ENCODE measurements at places on chromosomes 2 and 18.

DNA sequence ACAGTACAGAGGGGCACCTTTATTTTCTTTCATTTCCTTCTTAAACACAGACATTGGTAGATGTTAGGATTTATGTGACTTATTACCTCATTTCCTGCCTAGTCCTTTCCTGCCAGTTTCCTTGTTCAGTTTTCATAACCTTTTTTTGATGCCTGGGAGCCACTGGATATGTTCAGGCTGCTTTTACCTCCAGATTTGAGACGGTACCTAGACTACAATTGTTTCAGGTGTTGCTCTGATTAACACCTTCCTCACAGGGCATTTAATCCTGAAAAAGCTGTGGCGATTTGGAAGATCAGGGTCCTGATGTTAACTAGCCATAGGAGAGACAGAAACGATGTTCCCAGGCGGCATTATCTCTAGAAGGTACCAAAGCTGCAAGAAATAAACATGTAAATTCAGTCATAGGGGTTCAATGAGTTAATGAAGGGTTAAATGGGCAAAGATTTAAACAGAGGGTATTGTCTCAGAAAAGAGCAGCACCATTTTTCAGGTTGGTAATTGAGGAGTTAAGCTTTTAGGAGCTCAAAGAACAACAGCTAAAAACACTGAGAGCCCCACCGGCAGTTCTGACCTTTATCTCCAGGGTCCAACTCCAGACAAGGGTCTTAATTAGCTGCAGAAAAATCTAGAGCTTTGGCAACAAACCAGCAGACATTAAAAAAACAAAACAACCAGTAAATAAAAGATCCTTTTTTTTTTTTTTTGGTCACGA, 93.3 kb downstream of the HRH4 start:
- DNase-seq, result no peak

DNA sequence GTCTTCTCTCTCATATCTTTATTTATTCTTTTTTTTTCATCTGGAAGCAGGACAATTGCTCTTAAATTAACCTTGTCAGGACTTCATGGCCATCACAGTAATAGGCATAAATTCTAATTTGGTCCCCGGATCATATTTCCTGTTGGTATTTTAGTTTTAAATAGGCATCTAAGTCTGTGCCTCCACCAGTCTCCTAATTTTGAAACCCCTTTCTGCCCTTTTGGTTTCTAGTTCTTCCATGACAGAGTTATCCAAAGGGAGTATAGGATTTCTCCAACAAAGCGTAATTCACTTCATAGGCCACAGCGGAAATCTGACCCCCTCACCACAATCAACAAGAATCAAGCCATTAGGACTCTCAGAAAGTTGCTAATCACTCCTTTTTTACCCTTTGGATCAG, 3.8 kb downstream of the EPHA4 start:
- no peak for DNase-seq

- no peak for DNase-seq
These were observed 45.4 kb downstream of the EML6 start for GRCh38 chr2:54768772-54769428.

- DNase-seq, result no peak
These were observed at the start of gene ASIC4 for GRCh38 chr2:219514196-219514761. Gene ASIC4 (plus strand): TSS chr2:219514482. CDS start chr2:219514725, 243 bp downstream.

GRCh38 chr2:216312441-216312840, 59.8 kb downstream of the MARCHF4 start:
- no peak for DNase-seq

DNA sequence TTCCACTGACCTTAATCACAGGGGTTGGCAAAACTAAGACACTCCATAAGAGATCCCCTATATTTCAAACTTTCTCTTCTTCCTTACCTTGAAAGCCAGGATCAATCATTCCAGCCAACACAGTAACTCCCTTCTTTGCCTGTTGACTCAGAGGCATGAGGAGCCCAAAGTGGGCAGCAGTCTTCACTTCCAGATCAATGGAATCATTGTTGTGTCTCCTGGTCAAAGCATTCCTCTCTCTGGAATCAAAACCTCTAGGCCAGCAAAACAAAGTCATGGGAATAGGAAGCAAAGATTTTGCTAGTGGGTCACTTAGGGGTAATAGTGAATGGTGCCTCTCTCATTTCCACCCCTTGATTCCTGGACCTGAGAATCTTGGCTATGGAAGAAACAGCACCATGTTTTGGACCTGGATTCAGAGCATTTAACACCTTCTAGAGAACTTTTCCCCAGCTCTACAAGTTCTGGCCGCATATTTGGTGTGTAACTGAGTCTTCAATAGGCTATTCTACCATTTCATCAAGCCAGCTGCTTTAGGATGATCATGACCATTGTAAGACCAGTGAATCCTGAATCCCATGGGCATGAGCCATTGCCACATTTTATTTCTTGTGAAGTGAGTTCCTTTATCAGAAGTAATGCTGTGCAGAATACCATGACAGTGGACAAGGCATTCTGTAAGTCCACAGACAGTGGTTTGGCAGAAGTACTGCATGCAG, 65.7 kb upstream of the SERPINE2 start:
- no peak for DNase-seq

GRCh38 chr2:12433626-12433990, 283.1 kb upstream of the TRIB2 start:
- DNase-seq, result no peak

GRCh38 chr2:199895406-199895805, 15.7 kb upstream of the C2orf69 start:
- no peak for DNase-seq

DNA sequence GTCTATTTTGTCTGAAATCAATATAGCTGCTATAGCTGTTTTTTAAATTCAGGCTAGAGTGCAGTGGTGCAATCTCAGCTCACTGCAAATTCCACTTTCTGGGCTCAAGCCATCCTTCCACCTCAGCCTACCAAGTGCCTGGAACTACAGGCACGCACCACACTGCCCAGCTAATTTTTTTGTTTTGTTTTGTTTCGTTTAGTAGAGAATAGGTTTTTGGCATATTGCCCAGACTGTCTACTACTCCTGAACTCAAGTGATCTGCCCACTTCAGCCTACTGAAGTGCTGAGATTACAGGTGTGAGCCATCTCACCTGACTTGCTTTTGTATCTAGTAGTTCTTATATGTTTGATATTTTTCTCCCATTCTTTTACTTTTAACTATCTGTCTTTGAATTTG, 259.7 kb downstream of the CDH19 start:
- peak; percentile 96 for DNase-seq
